ENCODE measurements at places on chromosomes 1 and 21. TPM values are rescaled to one million over a fixed set of nuclear protein-coding genes. Genes with fewer than 3 reads are reported as not detected.

Gene LCE2A
- not detected for total RNA-seq

Gene RAP1GAP
- 7.4 TPM for total RNA-seq

Gene EXOSC10
- total RNA-seq = 52.0 TPM

Gene HSD3B1
- total RNA-seq = 0.27 TPM

Gene FAM131C
- total RNA-seq = 10.9 TPM

Gene RXFP4
- 0.33 TPM for total RNA-seq

- no peak overlapping the region for H3K27ac ChIP-seq
- no peak for DNase-seq
- H3K36me3 ChIP-seq = no peaks in the 10 kb centered on the region
- H3K4me1 ChIP-seq = peaks cover 11% of the 10 kb centered on the region
Observed at GRCh38 chr1:100510451-100510850, 27.5 kb upstream of the GPR88 start.

- peaks cover 40% of the 10 kb centered on the region for H3K4me1 ChIP-seq
- DNase-seq = peak; percentile 15
- H3K27me3 ChIP-seq = no peaks in the 10 kb centered on the region
- peaks cover 8% of the 10 kb centered on the region for H3K36me3 ChIP-seq
- no peak overlapping the region for H3K4me3 ChIP-seq
Observed at GRCh38 chr1:35886577-35887431, 3.8 kb downstream of the AGO1 start.

DNA sequence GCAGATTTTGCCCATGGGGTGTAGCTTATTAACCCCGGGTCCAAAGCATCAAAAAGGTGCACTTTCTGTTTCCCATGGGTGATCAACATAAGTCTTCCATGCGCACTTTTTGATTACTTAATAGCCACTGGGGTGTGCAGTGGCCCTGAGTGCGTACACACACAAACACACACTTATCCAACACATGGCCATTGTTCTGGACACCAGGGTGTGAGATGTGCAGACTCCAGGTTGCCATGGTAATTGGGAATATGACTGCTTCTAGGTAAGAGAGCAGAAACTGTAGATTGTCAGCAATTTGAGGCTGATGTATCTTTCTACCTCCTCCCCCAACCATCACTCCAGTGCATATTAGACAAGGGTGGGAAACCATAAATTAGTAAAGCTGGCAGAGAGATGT lies 68.8 kb downstream of the MAB21L3 start:
- H3K36me3 ChIP-seq = no peaks in the 10 kb centered on the region
- DNase-seq = no peak
- no peak overlapping the region for H3K4me3 ChIP-seq
- H3K27me3 ChIP-seq = no peaks in the 10 kb centered on the region
- H3K27ac ChIP-seq = no peak overlapping the region

GRCh38 chr1:151221616-151222015 lies 23.3 kb downstream of the PIP5K1A start:
- H3K27me3 ChIP-seq = no peaks in the 10 kb centered on the region
- H3K36me3 ChIP-seq = peaks cover 10% of the 10 kb centered on the region
- H3K4me1 ChIP-seq = no peaks in the 10 kb centered on the region
- no peak overlapping the region for H3K4me3 ChIP-seq
- peak; percentile 13 for DNase-seq

DNA sequence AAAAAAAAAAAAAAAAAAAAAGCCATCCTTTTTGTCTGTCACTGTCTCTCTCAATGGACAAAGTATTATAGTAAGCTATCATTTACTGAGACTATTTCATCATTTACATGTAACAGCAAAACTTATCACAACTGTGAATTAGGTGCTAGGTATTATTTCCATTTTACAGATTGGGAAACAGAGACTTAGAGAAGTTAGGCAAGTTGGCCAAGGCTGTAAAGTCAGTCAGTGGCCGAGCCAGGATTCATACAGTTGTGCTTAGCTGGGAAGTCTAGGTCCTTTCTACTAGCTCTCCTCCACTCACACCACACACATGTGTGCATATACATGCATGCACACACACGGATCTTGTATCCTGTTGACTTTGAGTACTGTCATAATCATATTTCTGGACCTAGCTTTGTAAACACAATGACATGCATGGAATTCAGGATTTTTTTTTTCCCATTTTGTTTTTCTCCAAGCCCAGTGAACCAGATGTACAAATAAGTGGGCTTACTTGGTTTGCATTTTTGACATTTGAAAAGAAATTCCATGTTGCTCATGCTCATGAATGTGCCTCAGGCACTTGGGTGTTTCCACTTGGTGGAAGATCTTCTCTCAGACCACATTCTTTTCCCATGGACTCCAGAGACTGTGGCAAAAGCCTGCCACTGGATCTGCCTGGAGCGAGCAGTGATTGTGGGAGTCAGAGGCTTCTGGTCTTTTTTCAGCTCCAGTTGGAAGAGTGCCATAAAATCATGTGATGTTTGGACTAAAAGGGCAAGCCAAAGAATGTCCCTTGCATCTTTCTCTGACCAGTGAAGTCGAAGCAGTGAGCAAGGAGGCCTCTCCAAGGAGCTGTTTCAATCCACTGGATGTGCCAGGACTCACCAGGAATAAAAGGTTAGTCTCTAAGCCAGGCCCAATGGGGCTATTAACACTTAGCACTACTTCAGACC lies 61.7 kb upstream of the DNAJC6 start:
- DNase-seq = peak; percentile 88
- no peaks in the 10 kb centered on the region for H3K27me3 ChIP-seq
- H3K36me3 ChIP-seq = no peaks in the 10 kb centered on the region
- H3K4me3 ChIP-seq = no peak overlapping the region
- H3K4me1 ChIP-seq = peaks cover 8% of the 10 kb centered on the region

GRCh38 chr1:162663086-162663485 lies 30.8 kb downstream of the DDR2 start:
- H3K4me1 ChIP-seq = no peaks in the 10 kb centered on the region
- no peak overlapping the region for H3K4me3 ChIP-seq
- DNase-seq = no peak
- H3K27me3 ChIP-seq = no peaks in the 10 kb centered on the region

DNA sequence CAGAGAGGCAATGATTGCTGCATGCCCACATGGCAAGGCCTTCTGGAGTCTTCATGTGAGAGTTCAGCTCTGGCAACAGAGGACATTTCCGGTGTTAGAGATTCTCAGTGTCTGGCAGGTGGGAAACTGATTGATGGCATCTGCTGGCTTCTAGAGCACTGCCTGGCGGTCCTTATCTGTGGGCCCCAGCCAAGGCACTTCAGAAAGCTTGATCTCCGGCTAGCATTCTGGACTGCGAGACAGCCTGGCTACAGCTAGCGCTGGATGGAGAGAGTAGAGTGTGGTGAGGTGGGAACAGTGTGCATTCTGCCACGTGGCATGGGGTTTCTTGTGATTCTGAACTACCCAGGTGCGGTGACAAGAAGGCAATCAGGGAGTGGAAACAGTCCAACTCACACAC lies 9.4 kb downstream of the ZNF678 start:
- H3K4me1 ChIP-seq = peaks cover 6% of the 10 kb centered on the region
- H3K27me3 ChIP-seq = no peaks in the 10 kb centered on the region
- no peaks in the 10 kb centered on the region for H3K36me3 ChIP-seq
- H3K27ac ChIP-seq = no peak overlapping the region
- H3K4me3 ChIP-seq = no peak overlapping the region
- DNase-seq = no peak

DNA sequence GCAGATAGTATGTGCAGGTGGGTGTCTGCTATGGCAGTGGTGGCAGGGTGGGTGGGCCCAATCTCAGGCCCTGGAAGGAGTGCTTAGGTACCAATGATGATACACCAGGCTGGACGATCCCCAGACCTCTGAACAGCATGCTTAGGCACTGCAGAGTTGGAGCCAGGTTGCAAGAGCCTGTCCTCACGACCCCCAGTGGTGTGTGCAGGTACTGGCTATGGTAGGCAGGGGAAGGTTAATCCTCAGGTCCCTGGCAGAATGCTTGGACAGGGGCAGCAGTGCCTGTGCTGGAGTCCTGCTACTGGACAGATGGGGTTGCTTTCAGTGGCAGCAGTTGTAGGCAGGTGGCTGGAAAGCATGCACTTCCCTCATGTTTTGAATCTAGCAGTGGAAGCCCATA lies 100.5 kb upstream of the NEK7 start:
- no peak overlapping the region for H3K27ac ChIP-seq
- H3K36me3 ChIP-seq = no peaks in the 10 kb centered on the region
- DNase-seq = peak; percentile 2
- no peaks in the 10 kb centered on the region for H3K27me3 ChIP-seq
- H3K4me1 ChIP-seq = no peaks in the 10 kb centered on the region

GRCh38 chr21:15841856-15842564 lies 112.2 kb downstream of the USP25 start:
- peaks cover 4% of the 10 kb centered on the region for H3K4me1 ChIP-seq
- DNase-seq = no peak
- no peak overlapping the region for H3K27ac ChIP-seq
- H3K4me3 ChIP-seq = no peak overlapping the region

DNA sequence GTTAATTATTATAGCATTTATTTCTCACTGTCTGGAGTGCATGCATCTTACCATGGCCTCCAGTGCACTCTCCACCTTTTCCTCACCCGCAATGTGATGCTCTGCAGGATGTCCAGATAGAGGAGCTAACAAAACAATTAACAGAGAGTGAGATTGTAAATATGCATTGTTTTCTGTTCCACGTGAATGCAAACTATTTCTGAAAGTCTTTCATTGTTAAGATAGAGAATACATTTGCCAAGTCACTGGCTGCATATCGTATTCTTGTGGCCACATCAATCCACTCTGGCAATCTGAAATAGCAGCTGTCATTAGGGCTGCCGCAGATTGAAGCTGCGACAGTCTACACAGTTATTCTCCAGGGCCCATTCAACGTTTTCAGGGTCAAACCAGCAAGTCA lies 143.8 kb downstream of the DUSP10 start:
- H3K36me3 ChIP-seq = no peaks in the 10 kb centered on the region
- no peak overlapping the region for H3K27ac ChIP-seq

- no peaks in the 10 kb centered on the region for H3K36me3 ChIP-seq
- peaks cover 4% of the 10 kb centered on the region for H3K4me1 ChIP-seq
- H3K27me3 ChIP-seq = no peaks in the 10 kb centered on the region
- H3K4me3 ChIP-seq = no peak overlapping the region
Observed at GRCh38 chr1:23650344-23650990, 41.1 kb upstream of the RPL11 start.

- no peak overlapping the region for H3K27ac ChIP-seq
- H3K4me3 ChIP-seq = no peak overlapping the region
- no peaks in the 10 kb centered on the region for H3K27me3 ChIP-seq
- no peaks in the 10 kb centered on the region for H3K36me3 ChIP-seq
Observed at GRCh38 chr1:8244304-8244703, 73.6 kb upstream of the SLC45A1 start.

GRCh38 chr21:39430457-39430856 lies 15.1 kb downstream of the LCA5L start:
- H3K27me3 ChIP-seq = no peaks in the 10 kb centered on the region
- H3K4me1 ChIP-seq = peaks cover 11% of the 10 kb centered on the region
- no peaks in the 10 kb centered on the region for H3K36me3 ChIP-seq
- H3K4me3 ChIP-seq = no peak overlapping the region
- DNase-seq = no peak

DNA sequence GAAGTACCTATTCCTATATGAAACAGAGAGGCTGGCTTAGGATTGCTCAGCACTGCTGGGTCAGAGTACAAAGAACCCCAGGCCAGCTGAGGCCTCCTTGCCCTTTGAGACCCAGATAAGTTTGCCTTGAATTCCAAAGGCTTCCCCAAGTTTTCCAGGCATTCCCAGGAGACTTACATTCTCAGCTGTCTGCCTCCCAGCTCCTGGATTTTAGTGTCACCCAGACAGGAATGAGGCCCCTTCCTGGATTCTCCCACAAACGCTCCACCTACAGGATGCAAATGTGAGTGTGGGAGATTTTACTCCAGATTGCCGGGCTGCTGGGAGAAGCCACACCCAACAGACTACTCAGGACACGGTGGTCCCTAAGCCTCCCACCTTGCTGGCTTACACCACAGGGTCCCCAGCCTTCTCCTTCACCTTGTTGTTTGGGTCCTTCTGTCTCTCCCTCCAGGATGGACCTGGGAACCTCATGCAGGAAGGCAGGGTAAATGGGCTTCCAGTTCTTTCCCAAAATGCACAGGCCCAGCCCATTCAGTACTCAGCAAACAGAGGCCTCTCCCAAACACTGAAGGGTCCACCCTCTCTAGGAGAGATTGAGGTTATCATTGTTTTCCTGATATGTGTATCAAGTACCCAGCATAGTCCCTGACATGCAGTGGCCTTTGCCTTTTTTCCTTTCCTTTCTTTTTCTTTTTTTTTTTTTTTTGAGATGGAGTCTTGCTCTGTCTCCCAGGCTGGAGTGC lies 10.6 kb downstream of the RHBG start:
- peaks cover 9% of the 10 kb centered on the region for H3K4me1 ChIP-seq
- no peak overlapping the region for H3K27ac ChIP-seq
- no peaks in the 10 kb centered on the region for H3K36me3 ChIP-seq
- DNase-seq = no peak

GRCh38 chr1:32394890-32395432 lies 720 bp upstream of the BSDC1 start:
- H3K36me3 ChIP-seq = no peaks in the 10 kb centered on the region
- H3K4me1 ChIP-seq = peaks cover 7% of the 10 kb centered on the region
- peak overlapping the region; percentile 96 for H3K27ac ChIP-seq

GRCh38 chr21:40128891-40129290 lies 261.7 kb downstream of the PCP4 start:
- H3K36me3 ChIP-seq = no peaks in the 10 kb centered on the region
- no peaks in the 10 kb centered on the region for H3K27me3 ChIP-seq
- H3K4me3 ChIP-seq = no peak overlapping the region
- H3K4me1 ChIP-seq = no peaks in the 10 kb centered on the region
- H3K27ac ChIP-seq = no peak overlapping the region

DNA sequence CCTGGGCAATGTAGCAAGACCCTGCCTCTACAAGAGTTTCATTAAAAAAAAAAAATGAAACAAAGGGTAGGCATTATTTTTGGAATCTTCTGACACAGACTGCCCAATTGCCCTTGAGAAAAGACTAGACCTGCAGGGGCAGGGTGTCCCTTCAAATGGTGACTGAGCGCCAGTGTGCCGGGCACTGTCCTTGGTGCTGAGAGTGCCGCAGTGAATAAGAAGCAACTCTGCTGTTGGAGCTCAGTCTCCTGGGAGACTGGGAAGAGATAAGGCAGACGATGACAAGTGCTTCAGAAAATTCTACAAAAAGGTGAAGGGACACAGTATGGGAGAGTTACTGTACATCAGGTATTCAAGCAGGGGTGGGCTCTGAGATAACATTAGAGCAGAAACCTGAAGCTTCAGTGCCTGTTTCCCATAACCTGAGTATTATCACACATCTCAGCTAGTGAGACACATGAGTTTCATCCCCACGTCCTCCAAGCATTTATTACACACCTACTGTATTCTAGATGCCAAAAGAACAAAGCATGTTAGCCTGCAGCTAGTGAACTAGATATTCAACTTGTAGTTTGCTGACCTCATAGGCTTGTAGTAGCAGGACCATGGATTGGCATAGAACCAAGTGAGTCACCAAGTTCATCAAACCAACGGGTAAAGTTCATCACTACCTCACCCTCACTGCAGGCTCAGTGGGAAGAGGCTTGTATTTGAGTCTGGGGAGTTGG lies 18.4 kb upstream of the RPL11 start:
- H3K27ac ChIP-seq = no peak overlapping the region
- H3K27me3 ChIP-seq = peaks cover 11% of the 10 kb centered on the region
- no peaks in the 10 kb centered on the region for H3K4me1 ChIP-seq
- H3K4me3 ChIP-seq = no peak overlapping the region
- peak; percentile 54 for DNase-seq
- no peaks in the 10 kb centered on the region for H3K36me3 ChIP-seq
